Stimulated activated CD4-positive, alpha-beta T cell treated with anti-CD3 and anti-CD28 coated beads, Interleukin-4, amount 100 ng/mL, for 1 hour (primary cell): ENCODE measurements at places on chromosomes 7 and 10.

DNA sequence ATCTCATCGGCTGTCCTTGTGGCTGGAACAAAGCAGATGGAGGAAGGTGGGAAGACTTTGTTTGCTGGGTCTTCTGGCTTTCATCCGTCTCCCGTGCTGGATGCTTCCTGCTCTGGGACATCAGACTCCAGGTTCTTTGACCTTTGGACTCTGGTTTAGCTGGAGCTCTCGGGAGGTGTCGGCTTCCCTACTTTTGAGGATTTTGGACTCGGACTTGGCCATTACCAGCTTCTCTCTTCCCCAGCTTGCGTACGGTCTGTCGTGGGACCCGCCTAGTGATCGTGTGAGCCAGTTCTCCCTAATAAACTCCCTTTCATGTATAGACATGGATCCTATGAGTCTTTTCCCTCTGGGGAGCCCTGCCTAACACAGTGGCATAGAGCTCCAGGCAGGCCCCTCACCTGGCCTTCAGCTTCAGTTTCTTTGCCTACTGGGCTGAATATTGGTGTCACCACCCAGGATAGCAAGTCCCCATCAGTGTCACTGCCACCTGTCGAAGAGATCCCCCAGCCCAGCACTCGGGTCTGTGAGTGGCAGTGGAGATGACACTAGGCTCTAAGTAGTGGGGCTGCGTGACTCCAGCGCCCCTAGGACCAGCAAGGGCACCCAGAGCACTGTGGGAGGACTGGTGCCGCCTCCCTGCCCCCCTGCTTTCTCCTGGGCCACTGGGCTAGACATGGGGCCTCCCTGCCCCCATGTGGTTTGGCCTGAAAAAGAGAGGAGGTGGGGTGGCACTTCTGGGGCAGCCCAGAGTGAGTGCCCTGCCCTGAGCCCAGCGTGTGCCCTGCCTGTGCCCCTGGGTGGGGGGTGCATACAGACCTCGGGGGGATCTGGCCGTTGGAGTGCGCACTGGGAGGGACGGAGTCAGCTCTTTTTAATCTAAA is 135.6 kb downstream of the LHPP start:
- no peak for DNase-seq

- no peak for DNase-seq
Measured at GRCh38 chr10:15796098-15796759, 64.1 kb downstream of the MINDY3 start.

GRCh38 chr10:27514243-27514642 is 10.1 kb downstream of the RAB18 start:
- no peak for DNase-seq

- no peak for DNase-seq
Measured at GRCh38 chr10:120145107-120145506, 252.6 kb downstream of the SEC23IP start.

GRCh38 chr10:6050801-6051445 is 11.2 kb downstream of the IL2RA start:
- peak; percentile 88 for DNase-seq

DNA sequence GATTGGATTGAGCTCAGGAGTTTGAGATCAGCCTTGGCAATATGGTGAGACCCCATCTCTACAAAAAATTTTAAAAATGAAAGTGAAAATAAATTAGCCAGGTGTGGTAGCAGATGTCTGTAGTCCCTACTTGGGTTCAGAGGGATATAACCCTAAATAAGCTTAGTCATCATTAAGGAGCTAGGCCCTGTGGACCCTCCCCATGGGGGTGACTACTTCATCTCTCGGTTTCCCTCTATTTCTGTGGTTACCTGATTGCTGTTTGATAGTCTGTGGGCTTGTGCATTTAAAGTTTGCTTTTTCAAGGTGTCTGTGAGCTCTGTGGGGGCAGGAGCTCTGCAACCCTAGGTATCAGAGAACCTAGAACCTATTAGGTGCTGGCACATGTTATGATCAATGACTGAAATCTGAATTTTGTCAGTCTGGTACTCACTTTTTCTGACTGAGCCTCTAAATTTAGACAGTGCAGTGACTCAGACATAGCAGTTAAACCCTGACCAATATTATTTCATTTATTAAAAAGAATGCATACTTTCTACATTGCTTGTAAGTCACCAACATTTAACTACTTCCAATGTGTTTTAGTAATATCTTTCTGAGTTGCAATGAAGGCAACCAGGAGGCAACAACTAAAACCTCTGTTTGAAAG is 8.1 kb upstream of the CUZD1 start:
- DNase-seq: no peak

- DNase-seq: no peak
Measured at GRCh38 chr7:159068488-159068811, 76.2 kb downstream of the VIPR2 start.

- DNase-seq: no peak
Measured at GRCh38 chr10:119105155-119105554, 1.2 kb downstream of the DENND10 start.

GRCh38 chr10:73819513-73820093 is 8.2 kb upstream of the NDST2 start:
- DNase-seq: no peak

DNA sequence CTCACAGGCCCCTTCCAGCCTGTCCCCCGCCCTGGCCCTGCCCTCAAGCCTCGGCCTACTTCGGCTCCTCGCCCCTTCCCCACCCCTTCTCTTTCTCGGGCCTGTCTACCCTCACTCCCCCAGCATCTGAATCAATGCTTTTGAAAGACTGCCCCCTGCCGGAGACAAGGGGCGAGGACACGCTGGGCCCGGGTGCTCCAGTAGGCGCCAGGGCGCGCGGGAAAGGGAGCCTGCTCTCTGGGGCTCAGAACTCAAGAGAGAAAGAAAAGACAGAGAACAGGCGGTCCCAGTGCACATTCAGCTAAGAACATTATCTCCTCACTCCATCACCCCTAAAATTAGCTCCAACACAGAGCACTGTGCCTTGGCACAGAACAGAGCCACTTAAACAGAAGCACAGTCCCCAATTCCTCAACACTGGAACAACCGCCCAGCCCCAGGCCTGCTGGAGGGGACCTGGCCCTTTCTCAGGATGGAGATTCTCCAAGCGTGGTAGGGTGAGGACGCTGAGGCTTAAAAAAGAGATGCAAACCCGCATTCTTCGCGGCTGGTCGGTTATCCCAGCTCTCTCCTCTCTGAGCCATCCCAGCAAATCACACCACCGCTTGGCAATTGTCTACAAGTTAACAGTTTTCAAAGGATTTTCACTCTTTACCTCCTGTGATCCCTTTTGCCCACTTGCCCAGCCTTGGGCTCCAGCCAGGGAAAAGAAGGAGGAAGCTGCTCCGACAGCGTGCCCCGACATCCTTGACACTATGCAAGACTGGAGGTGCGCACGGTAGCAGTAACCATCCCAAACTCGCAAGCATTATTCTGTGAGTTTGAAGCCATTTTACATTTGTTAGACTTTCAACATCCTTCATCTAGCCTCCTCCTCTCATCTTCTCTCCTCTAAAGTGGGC is 2.1 kb downstream of the GIGYF1 start:
- peak; percentile 83 for DNase-seq

- DNase-seq: no peak
Measured at GRCh38 chr10:51433949-51434475, 265.4 kb downstream of the CSTF2T start.

GRCh38 chr7:21514062-21514461 is 28.8 kb upstream of the DNAH11 start:
- DNase-seq: no peak

GRCh38 chr10:72134785-72135767 is 46.7 kb upstream of the SPOCK2 start:
- DNase-seq: no peak

DNA sequence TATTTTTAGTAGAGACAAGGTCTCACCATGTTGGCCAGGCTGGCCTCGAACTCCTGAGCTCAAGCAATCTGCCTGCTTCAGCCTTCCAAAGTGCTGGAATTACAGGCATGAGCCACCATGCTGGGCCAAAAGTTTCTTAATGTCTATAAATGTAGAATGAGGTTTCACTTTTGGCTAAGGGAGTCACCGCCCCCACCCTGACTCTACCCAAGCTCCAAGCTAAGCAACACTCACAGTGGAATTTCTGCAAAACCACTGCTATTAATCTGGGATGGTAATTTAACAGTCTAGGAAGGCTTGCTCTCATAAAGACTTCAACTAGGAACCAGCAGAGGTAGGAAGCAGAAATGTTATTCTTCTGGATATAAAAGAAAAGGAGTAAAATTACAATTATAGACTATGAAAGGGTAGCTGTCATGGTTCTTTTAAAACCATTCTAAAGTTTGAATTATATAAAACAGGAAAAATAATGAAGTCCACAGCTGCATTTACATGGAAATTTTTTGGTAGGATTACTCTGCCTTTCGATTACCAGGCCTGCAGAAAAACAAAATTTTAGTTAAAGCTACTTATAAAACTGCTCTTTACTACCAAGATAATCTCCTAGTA is 211.6 kb downstream of the SFMBT2 start:
- DNase-seq: no peak

DNA sequence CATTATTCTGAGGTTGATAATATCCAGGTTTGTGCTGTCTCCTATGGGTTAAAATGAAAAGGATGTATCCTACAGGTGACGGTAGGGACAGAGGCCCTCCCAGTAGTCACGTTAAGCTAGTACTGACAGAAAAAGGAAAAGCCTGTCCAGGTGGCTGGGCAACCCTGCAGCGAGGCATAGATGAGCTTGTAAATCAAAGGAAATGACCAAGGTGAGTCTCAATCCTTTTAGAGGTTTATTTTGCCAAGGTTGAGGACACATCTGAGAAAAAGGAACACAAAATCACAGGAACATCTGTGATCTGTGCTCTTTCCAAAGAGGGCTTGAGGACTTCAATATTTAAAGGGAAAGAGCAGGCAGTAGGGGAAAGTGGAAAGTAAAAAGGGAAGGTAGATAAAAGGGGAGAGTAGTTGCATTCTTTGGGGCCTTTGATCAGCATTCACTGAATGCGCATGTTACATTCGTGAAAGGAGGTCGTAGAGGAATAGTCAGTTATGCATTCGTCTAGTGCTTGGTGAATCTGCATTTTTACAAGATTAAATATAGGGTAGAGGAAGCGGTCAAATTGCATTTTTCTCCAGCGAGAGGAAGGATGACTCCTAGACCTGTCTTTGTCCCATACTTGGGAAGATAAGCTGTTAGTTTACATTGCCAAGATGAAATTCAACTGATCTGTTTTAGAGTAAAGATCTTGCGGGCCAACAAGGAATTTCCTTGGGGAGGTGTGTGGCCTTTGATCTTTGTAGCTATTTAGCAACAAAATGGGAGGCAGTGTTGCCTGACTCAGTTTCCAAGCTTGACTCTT is 884 bp upstream of the GSTO1 start:
- no peak for DNase-seq

- no peak for DNase-seq
Measured at GRCh38 chr10:2230478-2230877, 493.2 kb upstream of the ADARB2 start.

- no peak for DNase-seq
Measured at GRCh38 chr7:45178241-45179225, 20.9 kb downstream of the RAMP3 start.

DNA sequence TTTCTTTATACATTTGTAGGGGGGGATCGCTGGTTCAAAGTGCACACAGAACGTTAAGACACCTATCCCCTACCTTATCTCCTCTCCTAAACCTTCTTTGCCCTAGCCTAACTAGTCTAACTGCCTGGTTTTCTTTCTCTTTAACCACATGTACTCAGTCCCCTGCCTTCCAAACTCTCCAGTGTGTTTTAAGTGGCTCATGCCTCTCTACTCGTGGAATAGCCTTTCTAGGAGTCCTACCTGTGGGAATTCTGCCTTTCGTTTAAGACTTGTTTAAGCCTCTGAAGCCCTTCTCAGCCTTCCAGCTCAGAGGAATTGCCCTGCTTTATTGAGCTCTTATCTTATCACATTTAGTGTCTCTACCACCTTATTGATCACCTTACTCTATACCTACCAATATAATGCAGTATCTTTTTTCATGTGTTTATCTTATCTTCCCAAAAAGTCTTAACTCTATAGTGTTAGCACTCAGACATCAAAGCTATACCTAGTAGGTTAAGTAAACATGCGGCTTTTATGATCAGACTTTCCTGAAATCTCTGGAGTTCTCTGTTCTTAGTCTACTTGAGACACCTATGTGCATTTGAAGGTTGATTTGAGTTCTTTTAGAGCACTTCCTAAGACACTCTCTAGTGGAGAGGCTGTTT is 50.7 kb downstream of the ARID5B start:
- no peak for DNase-seq

- DNase-seq: no peak
Measured at GRCh38 chr7:66556549-66557213, 72.0 kb upstream of the KCTD7 start.

DNA sequence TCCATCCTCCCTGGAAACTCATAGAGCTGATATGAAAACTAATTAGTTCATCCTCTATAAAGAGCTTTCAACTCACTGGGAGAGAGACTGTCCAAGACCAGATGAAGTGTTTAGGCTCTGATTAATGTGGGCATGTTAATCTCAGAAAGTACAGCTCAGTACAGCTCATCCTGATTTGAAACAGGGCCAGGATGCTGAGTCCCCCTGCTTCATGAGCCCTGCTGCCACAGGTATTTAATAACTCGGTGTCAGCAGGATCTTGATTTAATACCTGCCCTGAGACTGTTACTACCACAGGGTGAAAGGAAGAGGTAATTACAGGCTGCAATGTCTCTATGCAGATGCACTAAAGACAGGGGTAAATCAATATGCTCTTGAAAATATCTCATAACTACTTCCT is 10.8 kb downstream of the LMOD2 start:
- no peak for DNase-seq

DNA sequence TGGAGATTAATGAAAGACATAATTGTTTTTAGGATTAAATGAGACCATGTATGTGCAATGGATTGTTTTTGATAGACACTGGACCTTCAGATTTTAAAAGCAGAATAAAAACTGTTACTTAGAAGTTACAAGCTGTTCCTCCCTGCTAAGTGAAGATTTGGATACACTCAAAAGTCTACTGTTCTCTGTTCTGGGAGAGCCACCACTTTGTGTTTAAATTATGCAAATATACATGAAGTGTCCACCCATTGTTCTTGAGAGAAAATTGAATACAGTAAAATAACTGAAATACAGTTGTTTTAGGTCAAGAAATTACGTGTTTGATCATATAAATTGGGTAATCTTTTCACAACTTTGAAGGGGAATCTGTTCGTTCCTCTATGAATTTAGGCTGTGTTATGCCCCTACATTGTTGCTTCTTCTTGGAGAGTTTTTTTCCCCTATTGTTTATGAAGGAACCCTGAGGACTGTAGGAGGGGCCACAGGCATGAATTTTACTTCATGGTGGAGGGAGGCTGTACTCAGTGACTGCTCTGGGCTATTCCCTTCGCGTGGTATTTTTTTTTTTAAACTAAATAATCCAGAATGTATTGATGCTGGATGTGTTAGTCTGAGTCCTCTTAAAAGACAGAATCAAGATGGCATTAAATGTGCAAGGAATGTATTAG is 18.6 kb upstream of the VCL start:
- DNase-seq: no peak
